ENCODE measurements at places on chromosomes 6 and 20.

DNA sequence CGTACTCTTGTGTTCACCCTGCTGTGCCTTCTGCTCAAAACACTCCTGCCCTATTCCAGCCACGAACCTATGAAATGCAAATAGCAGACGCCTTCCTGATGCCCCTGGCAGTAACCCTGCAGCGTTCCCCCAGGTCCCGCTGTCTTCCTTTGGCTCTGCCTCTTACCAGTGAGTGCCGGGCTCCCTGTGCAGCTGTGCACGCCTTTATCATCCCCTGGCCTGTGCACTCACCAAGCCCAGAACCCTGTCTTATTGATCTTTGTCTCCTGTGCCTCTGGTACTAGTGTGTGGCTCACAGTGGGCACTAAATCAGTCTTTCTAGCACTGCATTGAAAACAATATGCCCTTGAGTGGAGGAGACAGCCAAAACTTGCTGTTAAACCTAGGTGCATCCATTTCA is 19.7 kb downstream of the ZDHHC14 start:
- no peak for DNase-seq

DNA sequence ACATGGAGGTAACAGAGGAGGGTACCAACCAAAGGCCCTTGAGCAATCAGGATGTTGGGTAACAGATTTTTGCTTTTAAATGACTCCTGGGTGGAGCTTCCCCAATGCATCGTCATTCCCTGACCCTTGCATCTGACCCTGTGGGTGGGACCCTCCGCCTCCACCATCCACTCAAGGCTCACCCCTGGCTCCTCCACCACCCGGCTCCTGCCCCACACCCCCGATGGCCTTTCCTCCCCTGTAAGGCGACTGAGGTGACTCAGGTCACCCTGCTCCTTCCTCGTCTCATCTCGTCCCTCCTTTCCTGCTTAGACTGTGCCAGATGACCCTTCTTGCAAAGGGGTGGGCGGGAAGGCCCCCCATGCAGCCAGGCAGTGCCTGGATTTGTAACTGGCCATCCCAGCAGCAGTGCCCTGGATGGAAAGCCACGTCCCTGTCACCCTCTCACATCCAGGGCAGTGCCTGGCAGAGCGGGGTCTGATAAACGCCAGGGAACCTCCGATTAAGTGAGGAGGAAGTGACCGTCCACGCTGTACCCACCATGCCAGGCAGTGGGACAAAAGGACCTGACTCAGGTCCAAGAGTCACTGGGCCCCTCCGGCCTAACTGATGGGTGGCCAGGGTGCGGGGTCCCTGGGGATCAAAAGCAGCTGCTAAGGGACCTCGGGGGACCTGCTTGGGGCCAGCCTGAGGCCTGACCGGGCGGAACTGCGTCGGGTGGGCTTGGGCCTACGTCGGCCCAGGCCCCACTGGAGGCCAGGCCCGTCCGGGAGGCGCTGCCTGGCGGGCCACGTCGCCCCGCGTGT is 624 bp upstream of the NPEPL1 start:
- no peak for DNase-seq

DNA sequence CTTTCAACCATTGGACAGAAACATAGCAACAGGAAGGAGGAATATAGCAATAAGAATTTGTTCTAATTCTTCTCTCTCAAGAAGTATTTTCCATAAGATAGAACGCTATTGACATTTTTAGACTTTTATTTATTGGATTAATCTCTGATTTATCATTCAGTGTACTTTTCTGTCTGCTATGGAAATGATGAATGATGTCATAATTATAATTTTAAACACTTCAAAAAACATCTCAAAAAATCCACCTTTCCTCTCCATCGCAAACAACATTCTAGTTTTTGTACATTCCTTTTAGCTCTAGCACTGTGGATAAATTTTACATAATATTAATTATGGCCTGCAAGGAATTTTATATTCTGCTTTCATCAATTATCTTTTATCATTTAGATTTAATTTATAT is 643.2 kb downstream of the DHX35 start:
- no peak for DNase-seq

DNA sequence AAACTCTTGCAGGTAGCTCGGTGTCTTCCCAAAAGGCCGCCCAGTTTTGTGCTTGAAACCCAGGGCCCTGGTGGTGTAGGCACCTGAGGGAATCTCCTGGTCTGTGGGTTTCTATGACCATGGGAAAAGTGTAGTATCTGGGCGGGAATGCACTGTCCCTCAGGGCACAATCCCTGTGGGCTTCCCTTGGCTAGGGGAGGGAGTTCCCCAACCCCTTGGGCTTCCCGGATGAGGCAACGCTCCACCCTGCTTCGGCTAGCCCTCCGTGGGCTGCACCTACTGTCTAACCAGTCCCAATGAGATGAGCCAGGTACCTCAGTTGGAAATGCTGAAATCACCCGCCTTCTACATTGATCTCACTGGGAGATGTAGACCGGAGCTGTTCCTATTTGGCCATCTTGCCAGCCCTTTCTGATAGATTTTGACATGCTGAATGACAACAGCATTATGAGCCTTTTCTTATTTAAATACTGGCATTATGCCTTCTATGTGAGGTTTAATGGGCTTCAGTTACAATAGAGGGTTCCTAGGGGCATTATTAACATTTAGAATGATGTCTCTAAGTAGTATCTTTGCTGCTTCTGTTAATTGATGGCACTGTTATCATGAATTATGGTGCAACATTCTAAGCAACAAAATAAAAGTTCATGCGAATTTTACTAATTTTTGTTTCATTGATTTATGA is 133.7 kb upstream of the FLRT3 start:
- DNase-seq = no peak

GRCh38 chr6:93391965-93392364 is 27.4 kb downstream of the EPHA7 start:
- no peak for DNase-seq

GRCh38 chr20:55977690-55978459 is 27.4 kb downstream of the CBLN4 start:
- DNase-seq = no peak

DNA sequence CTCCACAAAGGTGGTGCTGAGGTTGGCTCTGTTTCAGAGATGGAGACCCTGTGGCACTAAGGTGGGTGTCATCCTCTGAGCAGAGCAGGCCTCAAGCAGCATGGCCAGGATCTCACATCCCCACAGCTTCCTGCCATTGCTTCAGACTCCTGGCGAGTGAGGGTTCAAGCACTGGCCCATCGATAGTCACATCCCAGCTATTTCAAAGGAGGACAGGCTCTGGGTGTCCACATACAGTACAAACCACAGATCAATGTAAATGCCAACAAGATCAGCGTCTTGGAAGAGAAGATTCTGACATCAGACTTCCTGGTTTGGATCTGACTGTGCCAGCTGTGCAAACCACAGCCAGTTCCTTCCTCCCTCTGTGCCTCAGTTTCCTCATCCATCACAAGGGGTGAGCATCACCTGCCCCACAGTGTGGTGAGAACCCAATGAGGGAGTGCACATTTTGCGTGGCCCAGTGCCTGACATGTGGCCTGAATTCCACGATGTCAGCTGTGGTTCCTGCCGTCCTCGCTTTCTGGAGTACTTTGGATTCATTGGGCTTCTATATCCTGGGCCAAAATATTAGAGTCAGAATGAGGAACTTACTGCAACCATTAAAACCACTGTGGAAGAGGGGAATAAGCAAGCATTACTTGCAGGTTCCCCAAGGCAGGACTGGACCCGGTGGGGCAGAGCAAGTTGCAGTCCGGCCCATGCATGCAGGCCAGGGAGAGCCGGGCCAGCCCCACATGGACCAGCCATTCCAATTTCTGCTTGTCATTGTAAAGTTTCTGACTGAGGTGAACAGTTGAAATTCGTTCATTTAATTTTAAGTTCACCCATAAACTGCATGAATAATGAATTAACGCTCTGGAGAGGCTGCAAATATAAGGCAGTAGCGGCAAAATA is 236.0 kb downstream of the TTLL2 start:
- DNase-seq = no peak

GRCh38 chr6:167268683-167269280 is 22.3 kb upstream of the UNC93A start:
- DNase-seq = no peak

DNA sequence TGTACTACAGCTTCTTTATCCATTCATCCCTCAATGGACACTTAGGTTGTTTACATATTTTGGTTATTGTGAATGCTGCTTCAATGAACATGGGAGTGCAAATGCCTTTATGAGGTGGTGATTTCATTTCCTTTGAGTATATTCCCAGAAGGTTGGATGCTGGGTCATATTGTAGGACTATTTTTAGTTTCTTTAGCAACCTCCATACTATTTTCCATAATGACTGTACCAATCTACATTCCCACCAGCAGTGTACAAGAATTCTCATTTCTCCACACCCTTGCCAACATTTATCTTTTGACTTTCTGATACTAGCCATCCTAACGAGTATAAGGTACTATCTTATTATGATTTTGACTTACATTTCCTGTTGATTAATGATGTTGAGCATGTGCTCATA is 269.0 kb downstream of the C6orf118 start:
- DNase-seq = no peak

GRCh38 chr20:34850969-34851368 is 21.7 kb downstream of the GGT7 start:
- no peak for DNase-seq

DNA sequence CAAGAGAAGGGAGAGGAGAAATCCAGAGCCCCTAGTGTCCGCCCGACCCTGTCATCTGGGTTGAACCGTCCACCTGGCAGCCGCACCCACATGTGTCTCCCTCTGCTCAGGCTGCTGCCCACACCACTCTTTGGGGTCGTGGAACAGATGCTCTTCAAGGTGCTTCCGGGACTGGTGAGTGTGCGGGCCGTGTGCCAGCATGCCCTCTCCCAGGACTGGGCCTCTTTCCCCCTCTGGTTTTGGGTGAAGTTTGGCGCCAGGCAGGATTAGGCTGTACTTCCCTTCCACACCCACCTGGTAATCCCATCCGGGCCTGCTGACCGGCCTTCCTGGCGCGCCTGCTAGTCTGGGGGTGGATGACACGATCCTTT is 7.9 kb downstream of the BPIFB3 start:
- DNase-seq = no peak

- DNase-seq = no peak
Observed at GRCh38 chr20:16395366-16395765, 177.9 kb downstream of the KIF16B start.

GRCh38 chr20:59770851-59771250 is 162.6 kb downstream of the SYCP2 start:
- no peak for DNase-seq

DNA sequence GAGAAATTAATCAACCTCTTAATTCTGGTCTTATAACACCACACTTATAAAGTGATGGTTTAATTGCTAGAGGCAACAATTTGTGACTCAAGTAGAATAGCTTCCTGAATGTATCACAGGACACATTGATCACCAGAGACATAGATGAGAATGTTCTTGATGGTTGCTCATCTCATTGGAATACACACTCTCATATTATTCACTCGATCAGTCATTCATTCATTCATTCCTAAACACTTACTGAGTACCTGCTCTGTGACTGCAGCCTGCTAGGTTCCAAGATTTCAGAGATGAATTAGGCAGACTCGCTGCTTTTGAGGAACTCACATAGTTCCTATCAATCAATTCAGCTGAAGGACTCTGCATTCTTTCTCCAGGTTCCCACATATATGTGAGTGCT is 365.1 kb upstream of the SOX4 start:
- DNase-seq = no peak

- DNase-seq = peak; percentile 42
Observed at GRCh38 chr6:63307581-63308246, 12.1 kb downstream of the LGSN start.

DNA sequence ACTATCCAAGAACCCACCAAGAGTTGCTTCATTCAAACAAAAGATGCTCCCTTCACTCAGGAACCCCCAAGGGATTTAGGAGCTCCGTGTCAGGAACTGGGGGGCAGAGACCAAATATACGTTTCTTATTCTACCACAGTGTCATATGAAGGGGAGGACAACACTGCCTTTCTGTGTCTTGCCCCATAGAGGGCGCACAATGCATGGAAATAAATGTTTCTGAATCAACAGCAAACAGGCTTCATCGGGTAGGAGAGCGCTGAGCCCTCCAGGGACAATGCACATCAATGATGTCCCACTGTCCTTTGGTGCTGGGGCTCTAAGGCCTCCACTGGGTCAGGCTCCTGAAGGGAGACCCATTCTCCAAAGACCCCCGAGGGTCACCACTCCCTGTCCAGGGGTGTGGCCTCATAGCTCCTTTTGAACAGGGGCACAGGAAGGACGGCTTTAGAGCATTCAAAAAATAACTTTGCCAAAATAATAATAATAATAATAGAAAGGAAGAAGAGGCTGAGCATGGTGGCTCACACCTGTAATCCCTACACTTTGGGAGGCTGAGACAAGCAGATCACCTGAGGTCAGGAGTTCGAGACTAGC is 31.1 kb downstream of the PLG start:
- DNase-seq = peak; percentile 14

DNA sequence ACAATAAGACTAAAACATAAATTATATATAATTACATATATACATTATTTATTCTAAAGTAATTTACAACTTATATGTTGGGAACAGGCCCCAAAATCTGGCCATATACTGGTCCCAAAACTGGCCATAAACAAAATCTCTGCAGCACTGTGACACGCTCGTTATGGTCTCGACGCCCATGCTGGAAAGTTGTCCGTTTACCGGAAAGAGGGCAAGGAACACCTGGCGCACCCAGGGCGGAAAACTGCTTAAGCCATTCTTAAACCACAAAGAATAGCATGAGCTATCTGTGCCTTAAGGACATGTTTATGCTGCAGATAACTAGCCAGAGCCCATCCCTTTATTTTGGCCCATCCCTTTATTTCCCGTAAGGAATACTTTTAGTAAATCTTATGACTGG is 164.9 kb downstream of the CENPW start:
- no peak for DNase-seq

DNA sequence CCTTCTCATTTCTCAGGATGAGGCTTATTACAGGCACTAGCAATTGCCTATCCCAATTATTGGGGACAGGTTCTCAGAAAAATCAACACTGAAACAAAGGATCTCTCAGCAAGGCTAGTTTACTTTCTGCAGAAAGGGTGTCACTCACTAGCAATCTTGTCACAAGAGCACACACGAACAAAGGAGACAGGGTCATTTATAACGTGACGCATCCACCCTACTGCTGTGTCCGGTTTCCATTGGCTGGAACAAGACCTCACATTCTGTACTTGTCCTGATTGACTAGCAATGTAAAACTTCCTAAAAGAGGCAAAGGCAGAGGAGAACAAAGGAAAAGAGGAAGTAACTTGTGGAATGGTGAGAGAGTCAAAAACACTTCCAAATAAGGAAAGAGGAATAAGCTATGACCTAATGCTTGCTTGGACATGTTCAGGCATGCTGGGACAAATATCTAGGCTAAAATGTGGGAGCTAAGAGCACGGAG is 160.2 kb upstream of the STXBP5 start:
- no peak for DNase-seq

DNA sequence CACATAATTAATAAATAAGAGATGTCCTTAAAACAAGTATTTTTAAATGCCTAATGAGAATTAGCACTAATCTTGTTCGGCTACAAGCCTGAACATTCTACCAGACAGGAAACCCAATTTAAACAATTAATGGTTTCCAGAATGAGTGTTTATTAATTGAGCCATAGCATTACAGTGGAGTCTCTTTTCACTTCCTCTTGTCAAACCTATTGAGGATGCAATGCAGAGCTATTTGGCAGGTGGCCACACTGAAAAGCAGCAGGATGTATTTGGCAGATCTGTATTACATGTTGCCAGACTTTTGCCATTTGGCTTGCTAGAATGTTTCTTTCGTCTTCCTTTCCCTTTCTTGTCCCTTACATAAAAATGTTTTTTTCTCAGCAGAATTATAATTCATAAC is 475.2 kb upstream of the MARCKS start:
- DNase-seq = no peak

Measured in AG08396 (cell line).